ENCODE measurements at places on chromosomes 7 and 10.

GRCh38 chr7:16803125-16803524 is 1.7 kb downstream of the AGR2 start:
- no peak for DNase-seq

DNA sequence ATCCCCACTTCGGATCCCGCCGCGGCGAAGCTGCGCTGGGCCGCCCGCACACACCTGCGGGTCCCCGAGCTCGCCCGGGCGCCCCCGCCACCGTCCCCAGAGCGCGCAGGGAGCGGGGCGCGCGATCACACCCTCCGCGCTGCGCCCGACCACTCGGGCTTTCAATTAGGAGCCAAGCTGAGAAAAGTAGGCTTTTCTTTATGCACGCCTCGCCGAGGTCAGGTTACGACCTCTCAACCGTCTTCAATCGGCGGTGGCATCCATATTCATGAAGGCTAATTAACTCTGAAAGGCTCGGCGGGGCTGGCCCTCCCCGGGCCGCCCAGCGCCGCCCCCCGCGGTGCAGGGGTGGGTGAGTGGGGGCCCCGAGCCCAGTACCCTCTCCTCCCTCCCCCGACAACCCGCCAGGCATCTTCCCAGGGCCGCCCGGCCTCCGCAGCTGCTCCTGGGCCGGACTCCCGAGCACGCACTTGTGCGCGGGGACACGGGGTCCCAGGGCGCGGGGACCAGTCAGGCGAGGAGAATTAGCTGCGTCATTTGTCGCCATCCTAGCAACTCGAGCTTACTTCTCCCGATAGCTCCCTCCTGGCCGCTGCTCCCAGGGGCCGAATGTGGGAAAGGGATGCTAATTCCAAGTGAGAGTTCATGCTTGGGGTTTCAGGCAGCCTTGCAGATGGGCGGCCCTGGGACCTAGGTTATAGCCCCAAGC is 155.5 kb upstream of the LYZL2 start:
- DNase-seq, result peak; percentile 17

DNA sequence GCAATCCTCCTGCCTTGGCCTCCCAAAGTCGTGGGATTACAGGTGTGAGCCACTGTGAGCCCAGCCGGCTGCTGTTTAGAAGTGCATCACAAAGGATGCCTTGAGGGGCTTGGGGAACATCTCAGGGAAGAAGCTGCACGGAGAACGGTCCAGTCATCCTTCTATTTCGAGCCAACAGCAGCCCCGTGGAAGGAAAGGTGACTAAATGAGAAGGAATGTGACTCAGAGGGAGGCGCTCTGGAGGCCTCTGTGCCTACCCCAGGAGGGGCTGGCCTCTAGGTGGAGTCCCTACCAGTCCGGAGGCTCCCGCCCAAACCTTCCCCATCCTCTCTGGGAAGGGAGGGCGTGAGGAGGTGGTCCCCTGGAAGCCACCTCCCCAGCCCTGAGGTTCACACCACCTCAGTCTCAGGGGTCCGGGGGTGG is 76.2 kb downstream of the CTBP2 start:
- DNase-seq, result no peak

- DNase-seq, result no peak
Measured at GRCh38 chr10:44921061-44921460, 9.9 kb downstream of the TMEM72 start.

DNA sequence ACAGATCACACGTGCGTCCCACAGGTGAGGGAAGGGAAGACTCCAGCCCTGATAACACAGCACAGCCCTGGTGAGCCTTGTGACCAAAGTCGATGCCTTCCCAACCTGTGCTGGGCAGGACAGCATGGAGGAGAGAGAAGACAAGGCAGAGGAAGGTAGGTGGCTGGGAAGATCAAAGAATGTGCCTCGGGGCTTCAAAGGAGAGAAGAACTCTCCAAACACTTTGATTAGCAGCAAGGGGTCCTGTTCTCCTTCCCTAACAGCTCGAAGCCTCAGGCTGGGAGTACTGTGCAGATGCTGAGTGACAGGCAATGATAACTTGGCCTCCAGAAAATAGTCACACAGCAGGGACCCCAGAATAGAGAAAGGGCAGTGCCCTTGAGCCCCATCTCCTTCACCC is 288.5 kb downstream of the TCERG1L start:
- DNase-seq, result no peak

DNA sequence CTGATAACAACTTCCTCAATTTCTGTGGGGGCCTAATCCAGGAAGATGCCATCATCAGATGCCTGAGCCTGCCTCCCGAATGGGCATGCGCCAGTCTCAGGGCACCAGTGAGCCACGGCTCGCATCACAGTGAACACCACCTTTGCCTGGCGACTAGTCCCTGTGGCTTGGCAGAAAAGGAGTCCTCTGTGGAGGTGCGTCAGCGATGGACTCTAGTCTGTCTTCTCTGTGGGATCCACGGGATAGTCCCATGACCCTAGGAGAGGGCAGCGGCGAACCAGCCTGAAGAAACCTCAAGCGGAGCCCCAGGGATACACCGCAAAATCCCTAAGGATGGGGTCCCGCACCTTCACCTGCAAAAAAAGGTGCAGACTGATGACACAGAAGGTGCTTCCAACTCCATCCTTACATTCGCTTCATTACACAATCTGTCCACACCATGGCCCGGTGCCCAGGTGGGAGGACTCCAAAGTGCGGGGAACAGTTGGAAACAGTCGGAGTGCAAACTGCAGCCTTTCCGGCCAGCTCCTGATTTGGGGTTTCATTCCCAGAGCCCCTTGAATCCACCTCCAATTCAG is 35.1 kb upstream of the ZNF273 start:
- no peak for DNase-seq

All from naive thymus-derived CD4-positive, alpha-beta T cell (primary cell).